ENCODE measurements at places on chromosomes 13 and 19. TPM values are rescaled to one million over a fixed set of nuclear protein-coding genes. Genes with fewer than 3 reads are reported as not detected.

DNA sequence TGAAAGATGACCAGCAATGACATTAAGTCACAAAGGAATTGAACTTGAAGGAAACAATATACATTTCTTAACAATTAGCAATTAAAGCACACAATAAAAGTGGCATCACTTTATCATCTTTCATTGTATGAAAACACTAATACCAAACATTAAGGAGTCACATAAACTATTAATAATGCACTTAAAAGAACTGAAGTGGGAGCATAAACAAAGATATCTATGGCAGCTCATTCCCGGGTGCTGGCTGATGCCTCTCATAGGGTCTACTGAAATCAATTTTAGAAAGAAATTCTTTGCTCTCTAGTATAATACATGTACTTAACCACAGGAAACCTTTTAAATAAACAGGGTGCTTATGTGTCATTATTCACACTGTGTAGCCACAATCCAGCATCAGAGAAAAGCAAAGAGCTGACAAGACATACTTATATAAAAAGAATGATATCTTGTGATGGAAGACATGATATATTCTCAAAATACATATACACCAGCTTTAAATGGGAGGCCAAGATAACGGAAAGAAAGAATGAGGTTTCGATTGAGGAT lies 1207.8 kb downstream of the EFNB2 start:
- no peak for DNase-seq

DNA sequence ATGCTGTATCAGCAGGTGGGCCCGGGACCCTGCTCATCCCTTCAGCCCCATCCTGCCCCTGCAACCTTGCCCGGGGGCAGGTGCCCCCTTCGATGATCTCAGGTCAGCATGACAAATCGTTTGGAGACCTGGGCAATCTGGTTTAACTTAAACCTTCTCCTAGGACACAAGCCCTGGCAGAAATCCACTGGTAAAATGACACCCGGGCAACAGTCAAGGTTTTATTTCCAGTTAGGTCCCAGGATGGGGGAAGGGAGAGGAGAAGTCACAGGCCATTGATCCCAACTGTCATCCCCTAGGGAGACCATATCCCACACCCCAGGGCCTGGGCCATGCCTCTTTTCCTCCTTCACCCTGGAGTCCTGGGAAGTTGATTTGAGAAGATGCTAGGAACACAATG lies 1.8 kb upstream of the PLIN5 start:
- DNase-seq: no peak

DNA sequence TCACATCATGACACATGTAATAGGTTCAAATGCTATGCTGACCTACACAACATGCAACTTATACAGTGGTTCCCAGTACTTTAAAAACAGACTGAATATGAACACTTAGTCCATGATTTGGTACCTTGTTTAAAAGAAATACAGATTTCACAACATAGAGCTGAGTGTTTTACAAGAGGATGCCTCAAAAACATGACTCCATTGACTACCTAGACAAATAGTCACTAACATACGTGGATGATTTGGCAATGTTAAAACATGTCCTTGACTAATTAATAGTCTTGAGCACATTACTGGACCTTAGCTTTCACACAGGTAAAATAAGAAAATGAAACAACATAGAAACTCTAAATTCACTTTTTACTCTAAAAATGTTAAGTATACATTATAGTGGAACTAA lies 300.1 kb downstream of the DIAPH3 start:
- no peak for DNase-seq

GAMT gene
- polyA plus RNA-seq: 24.7 TPM
